ENCODE measurements at places on chromosomes 7 and 10.

DNA sequence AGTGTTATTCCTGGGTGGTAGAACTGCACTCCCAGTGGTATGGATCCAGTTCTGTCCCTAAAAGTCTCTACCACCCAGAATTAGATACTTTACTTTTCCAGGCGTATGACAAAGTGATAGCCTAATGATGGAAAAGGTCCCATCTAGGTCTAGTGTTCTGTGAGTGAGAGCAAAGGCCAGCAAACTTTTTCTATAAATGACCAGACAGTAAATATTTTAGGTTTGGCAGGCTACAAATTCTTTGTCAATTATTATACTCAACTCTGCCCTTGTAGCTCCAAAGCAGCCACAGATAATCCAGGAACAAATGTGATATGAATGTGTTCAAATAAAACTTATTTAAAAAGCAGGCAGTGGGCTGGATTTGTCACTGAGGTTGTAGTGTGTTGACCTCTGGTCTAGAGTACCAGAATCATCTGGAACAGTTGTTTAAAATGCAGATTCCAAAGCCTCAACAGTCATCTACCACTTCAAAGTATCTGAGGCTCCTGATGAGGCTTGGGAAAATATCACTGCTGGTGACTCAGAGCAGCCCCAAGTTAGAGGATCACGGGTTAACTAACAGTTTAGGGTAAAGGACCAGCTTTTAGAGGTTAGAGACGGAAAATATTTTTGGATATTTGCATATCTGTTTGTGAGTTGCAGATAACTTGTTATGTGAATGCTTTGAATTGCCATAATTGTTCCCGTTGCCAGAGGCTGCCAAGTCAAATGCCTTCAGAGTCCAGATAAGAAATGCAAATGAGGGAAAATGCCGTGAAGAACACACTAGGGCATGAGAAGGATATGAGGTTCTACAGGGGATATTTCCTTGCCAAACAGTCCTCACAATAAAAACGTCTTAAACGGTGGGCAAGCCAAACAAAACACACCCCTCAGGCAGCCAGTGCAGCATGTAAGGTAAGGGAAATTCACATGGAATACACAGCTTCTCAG, 19.4 kb downstream of the NRAP start:
- DNase-seq: no peak

DNA sequence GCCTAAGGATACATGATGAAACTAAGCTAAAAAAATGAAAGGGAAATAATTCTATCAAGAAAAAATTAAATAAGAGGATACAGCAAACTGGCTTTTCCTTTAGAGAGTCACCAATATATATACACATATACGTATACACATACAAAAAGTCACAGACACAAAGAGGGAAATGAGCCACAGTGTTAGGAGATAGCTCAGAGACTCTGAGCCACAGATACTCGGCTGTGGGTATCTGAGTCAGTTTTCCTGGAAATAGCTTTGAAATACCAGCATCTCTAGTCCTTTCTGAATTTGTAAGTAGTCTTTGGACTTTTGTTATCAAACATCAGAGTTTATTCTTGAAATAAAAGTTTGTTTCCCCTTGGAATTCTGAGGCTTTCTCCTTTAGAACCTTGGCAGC, 111.8 kb downstream of the TBXAS1 start:
- DNase-seq: no peak

GRCh38 chr7:43658718-43659548, 70.4 kb downstream of the COA1 start:
- DNase-seq: no peak

DNA sequence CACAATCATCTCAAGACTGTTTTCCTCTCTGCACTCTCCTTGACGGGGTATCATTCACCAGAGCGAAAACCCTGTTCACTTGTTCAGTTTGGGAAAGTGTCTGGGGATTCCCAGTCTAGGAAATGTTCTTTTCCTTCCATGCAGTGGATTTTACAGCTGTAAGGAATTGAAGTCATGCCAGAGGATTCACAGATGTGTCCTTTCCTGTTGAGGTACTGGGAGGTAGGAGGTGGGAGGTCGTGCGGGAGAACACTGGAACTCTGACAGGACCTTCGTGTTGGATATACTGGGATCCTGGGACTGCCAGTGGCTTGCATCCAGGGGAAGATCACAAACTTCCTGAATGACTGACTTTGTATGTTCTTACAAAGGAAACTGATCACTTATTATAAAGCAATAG, 185.5 kb downstream of the BMPER start:
- DNase-seq: no peak

DNA sequence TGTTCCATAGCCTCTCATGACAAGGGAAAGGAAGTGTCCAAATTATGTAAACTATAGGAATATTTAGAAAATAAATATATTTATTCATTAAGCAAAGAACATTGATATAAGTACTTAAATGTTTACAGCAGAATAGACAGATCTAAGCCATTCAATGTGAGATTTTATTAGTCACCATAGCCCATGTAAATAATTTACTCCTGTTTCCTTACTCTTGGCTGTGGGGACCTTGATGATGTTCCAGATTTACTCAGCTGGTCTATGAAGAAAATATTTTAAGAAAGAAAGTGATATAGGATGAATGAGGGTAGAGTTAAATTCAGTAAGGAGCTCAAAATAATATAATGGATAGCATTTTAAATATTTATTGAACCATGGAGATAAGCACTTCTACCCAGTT, 442.6 kb upstream of the KLF6 start:
- DNase-seq: no peak

DNA sequence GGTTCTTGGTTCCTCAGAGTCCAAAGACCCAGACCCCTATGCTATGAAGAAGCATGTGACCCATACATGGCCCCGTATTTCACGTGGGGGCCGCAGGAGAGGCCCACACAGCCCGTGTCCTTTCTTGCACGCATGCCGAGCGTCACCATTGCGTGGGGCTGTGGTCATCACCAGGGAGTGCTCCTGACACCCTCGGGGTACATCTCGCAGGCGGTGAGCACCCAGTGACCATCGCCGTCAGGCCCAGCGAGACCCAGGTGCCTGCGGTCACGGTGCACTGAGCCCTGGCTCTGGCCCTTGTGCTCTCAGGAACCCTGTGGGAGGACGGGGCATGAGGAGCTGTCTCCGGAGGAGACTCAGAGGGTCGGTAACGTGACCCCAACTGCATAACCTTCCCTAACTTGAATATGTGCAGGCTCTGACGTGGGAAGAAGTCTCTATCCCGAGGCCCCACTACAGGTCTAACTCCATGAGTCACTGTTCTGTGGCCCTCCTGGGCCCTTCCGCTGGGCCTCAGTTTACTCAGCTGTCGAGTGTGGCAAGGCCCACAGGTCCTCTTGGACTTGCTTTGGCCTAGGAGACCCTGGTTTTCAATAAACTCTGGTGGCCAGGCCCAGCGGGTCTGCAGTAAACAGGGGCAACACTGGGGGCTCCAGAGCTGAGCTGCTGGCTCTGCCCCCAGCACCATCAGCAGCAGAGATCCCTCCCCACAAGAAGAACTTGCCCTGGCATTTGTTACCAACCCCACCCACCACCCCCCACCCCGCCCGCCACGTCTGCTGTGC, 503.9 kb downstream of the PTPRN2 start:
- no peak for DNase-seq

DNA sequence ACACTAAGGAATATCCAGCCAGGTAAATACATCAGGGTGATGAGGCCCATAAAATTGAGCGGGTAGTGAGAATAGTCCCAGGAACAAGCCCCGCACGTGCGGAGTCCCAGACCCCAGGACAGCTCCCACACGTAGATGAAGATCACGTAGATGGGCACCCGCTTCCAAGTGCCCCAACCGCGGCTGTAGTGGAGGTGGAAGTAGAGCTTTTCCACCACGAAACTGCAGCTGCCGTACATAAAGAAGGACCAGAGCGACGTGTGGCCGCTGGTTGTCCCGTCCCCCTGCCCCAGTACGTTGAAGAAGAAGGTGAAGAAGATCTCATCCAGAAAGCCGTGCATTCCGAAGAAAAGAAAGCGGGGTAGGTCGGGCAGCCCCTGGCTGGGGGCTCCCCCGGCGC, 948 bp downstream of the TMEM229A start:
- DNase-seq: no peak

- no peak for DNase-seq
Measured at GRCh38 chr10:20257422-20257821, 441.2 kb downstream of the PLXDC2 start.

GRCh38 chr10:12847361-12847975, 154.0 kb downstream of the CCDC3 start:
- no peak for DNase-seq

DNA sequence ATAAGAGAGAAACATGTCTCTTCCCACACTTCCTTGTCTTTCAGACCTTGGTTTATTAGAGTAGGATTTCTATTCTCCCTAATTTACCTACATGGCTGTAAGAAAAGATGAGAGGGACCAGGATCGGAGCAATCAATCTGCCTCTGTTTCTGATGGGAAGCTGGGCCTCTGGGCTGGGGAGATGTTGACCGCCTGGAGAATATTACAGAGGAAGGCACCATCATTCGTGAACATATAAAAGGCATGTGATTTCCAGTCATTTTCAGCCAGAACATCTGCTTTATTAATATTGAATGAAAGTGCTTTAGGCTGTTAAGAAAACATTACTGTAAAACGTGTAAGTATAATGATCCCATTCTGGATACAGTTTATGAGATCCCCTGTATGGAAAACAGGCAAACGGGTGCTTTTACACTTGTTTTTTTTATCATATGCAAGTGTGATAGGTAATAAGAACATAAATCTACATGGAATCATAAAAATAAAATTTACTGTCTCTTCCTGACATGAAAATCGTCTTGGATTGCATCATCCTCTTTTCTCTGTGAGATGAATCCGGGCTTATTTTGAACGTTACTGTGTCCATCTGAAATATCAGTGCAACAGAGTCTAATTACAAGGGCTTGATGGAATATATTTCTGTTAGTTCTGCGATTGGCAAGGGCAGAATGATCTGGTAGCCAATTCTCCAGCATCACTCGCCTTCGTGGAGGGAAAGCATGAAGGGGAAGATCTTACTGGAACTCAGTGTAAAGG, 94.5 kb upstream of the BAIAP2L1 start:
- DNase-seq: no peak

Data from NCI-H1105 treated with DMSO at 0.1 percent for 48 hours (cell line).